ENCODE measurements at places on chromosomes 13 and 19. TPM values are rescaled to one million over a fixed set of nuclear protein-coding genes. Genes with fewer than 3 reads are reported as not detected.
A peak's percentile ranks its signal among the peaks of the same experiment; 100 is the strongest.

PGLYRP1 gene
- total RNA-seq: not detected

FLT3LG gene
- total RNA-seq: 0.36 TPM

PRSS57 gene
- not detected for total RNA-seq

GPC6 gene
- total RNA-seq: 25.0 TPM

MED29 gene
- total RNA-seq: 14.1 TPM

SYT3 gene
- total RNA-seq: 13.0 TPM

GRCh38 chr13:106685143-106685542 lies 117.2 kb upstream of the ARGLU1 start:
- no peak for DNase-seq

- DNase-seq: no peak
Measured at GRCh38 chr13:48819899-48820298, 155.8 kb upstream of the FNDC3A start.

DNA sequence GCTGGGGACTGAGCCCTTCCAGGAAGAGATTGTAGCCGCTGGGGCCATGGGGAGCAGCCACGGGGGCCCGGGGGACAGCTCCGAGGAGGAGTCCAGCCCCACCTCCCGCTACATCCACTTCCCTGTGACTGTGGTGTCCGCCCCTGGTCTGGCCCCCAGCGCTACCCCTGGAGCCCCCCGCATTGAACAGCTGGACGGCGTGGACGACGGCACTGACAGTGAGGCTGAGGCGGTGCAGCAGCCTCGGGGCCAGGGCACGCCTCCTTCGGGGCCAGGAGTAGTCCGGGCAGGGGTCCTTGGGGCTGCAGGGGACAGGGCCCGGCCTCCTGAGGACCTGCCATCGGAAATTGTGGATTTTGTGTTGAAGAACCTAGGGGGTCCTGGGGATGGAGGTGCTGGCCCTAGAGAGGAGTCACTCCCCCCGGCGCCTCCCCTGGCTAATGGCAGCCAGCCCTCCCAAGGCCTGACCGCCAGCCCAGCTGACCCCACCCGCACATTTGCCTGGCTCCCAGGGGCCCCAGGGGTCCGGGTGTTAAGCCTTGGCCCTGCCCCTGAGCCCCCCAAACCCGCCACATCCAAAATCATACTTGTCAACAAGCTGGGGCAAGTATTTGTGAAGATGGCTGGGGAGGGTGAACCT lies 9.6 kb downstream of the IGFLR1 start:
- no peak for DNase-seq

GRCh38 chr19:2840794-2841791 lies at the start of gene ZNF555:
Gene ZNF555 (plus strand): TSS chr19:2841475. CDS start chr19:2841573, 98 bp downstream.
- DNase-seq: peak; percentile 99

DNA sequence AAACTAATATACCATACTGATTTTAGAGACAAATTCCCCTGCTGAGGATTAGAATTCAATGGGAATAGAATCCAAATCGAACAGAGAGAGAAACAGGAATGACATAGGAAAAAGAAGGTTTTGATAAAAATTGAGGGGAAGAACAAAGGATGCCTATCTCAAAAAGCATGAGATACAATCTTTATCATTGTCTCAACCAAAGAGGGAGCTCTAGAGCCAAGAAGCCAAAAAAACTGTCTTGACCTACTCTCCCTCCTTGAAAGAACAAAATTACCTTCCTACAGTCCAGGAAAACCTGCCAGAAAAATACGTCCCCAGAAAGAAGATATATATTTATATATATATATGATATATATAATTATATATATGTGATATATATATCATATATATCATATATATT lies 39.2 kb upstream of the MIR17HG start:
- no peak for DNase-seq

DNA sequence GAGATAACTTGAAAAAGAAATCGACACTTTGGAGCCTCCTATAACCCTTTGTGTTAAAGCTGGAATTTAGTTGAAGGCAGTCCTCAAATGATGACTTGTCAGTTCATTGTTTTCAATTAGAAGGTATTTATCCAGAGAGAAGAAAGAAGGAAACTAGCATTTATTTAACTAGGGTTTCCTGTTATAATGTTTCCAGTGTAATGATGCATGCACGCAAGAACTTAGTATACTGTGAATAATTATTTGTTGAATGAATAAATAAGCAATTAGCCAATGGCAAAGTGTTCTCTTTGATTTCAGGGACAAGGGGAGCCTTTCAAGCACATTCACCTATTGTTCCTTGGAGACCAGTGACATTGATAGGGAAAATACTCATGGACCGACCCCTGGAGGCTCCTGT lies 307.4 kb downstream of the KLF5 start:
- no peak for DNase-seq

GRCh38 chr19:44643605-44644401 lies at the start of gene PVR:
Gene PVR (plus strand): TSS chr19:44643910. CDS start chr19:44644097, 187 bp downstream.
- DNase-seq: peak; percentile 85

- DNase-seq: no peak
Measured at GRCh38 chr13:109451726-109452125, 334.7 kb downstream of the IRS2 start.

DNA sequence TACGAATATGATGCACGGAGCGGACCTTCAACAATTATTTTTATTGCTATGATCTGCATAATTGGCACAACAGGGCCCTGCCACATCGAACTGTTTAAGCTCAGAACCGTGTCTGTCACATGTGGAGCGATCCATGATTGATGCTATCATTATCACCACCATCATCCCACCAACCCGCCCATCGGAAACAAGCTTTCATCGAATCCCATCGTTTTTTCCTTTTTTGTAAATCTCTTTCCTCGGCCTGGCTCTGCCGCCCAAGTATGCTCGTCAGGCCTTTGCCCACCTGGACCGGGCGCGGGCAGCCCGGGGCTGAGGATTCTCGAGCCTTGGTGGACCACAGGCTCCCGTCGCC lies 533 bp upstream of the DCAF15 start:
- DNase-seq: no peak

GRCh38 chr13:112638919-112639318 lies 50.9 kb upstream of the ATP11A start:
- no peak for DNase-seq

- peak; percentile 68 for DNase-seq
Measured at GRCh38 chr19:36604656-36605100, 435 bp upstream of the ZNF382 start.

- no peak for DNase-seq
Measured at GRCh38 chr13:70666883-70667556, 558.8 kb upstream of the KLHL1 start.

DNA sequence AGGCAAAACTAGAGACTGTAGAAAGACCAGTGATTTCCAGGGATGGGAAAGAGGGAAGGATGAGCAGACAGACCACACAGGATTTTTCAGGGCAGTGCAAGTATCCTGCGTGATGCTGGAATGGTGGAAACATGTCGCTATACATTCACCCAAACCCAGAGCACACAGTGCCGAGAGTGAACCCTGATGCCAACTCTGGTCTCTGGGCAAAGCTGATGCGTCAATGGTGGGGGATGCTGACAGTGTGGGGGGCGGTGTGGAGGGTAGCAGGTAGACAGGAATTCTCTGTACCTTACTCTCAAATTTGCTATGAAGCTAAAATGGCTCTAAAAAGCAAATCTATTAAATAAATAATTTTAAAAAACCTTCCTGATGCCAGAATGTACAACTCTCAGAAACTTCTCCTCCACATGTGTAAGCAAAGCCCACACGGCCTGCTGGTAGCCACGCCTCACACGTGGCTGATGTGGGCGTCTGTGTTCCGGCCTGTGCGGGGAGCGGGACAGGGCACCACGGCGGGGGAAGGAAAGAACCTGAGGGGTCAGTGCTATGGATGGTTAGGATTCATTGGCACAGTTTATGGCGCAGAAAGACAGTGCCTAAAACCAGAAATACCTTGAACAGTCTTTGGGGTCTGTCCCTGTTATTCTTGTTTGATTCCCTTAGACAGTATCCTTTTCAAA lies 23.9 kb downstream of the CARS2 start:
- no peak for DNase-seq

DNA sequence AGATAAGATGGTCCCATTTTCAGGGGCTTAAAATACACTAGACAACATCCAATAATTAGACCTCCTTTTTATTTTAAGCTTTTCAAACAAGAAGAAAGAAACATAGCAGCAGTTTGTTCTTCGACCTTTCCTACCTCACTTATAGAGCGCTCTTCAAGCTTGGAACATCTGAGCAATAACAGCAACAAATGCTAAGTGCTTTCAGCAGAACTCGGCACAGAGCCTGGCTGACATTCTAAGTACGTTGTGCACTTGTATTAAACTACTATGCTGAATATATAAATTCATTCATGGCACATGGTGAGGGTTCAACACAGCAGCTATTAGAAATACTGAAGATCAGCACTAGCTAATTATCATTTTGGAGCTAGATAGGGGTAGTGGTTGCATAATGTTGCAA lies 256.1 kb upstream of the MAB21L1 start:
- no peak for DNase-seq

DNA sequence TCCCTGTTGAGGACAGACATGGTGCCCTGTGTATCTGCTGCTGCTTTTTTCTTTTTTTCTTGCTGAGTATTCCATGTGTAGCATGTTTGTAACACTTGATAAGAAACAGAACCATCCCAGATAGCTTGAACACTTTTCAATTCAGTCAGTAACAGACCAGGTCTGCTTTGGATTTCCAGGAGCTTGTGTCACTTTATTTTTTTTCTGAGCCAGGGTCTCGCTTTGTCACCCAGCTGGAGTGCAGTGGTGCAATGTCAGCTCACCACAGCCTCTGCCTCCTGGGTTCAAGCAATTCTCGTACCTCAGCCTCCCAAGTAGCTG lies 43.7 kb downstream of the BBC3 start:
- DNase-seq: no peak

DNA sequence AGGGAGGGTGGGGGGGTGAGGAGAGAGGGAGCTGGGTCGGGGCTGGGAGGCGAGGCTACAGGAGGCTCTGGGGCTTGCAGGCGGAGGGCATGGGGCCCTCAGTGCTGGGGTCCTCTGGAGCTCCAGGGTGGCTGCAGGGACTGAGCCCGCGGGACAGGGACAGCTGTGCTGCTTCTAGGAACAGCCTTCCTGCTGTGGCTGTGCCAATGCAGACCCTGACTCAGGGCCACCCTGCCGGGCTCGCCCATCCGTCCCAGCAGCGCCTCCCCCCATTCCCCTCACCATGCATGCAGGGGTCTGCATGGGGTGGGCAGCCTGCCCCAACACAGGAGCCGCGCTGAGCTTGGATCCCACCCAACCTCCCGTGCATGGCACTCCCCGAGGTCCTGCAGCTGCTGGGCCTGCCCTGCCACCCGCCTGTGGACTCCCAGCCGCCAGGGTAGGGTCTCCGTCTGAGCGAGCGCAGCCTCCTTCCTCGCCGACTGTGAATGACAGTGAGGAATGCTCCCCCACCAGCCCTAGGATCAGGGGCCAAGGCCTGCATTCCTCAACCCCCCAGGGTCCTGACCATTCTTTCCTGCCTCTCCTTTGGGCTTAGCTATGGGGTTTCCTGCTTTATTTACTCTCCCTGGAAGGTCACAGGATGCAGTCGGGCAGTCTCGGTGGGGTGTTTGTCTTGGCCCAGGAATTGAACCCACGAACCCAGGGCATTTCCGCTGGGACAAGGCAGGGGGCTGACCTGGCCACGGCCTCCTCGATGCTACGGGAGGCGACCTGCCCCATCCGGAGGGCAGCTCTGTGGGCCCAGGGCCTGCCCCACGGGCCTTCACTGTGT lies 23.4 kb downstream of the CEBPG start:
- no peak for DNase-seq

- peak; percentile 82 for DNase-seq
Measured at GRCh38 chr19:18865973-18866799, 29.8 kb downstream of the CERS1 start.

DNA sequence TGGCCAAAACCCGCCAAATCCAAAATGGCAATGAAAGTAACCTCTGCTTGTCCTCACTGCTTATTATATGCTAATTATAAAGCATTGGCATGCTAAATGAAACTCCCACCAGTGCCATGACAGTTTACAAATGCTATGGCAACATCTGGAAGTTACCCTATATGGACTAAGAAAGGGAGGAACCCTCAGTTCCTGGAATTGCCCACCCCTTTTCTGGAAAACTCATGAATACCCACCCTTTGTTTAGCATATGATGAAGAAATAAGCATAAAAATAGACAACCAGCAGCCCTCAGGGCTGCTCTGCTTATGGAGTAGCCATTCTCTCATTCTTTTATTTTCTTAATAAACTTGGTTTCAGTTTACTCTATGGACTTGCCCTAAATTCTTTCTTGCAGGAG lies 269.8 kb downstream of the OLFM4 start:
- no peak for DNase-seq

DNA sequence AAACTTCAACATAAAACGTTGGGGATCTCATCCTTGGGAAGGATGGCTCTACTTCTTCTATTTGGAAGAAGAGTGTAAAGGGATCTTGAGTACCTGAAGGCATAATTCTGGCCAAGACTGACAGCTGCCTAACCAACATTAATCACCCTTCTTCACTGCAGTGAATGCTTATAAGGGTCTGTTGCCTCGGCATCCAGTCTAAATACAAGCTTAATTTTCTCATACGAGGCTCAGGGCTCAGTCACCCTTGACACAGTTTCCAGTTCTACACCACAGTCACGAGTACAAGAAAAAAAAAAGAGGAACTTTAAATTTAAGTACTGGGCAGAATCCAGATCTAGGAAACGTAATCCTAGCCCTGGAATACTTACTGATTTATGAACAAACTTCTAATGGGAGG lies 9.0 kb downstream of the FPR3 start:
- no peak for DNase-seq

- DNase-seq: no peak
Measured at GRCh38 chr13:33087790-33088189, 71.6 kb downstream of the KL start.

- DNase-seq: no peak
Measured at GRCh38 chr13:39777021-39777420, 121.6 kb downstream of the COG6 start.

DNA sequence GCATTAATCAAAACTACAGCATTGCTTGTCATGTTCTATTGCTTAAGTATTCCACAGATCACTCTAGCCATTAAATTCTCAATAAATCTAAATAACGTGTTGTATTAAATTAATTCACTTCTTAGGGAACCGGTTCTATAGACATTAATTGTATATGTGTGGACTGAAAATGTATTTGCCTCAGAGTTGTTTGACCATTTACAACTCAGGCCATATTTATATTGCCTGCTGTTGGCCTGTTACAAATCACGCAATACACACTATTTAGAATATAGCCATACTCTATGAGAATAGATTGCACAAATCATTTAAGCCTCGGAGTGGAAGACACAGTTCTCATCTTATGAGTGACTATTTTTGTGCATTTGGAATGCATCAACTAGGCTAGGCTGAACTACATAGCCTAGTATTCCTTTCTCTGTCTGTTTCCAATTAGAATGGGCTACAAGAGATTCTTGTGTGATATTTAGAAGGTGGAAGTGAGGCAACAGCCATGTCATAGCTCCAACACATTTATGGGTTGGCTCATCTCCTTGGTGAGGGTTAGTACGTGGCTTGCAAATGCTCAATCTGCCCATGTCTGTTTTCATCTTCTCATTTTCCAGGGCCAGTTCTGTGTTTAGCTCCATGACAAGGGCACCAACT lies 1116.1 kb downstream of the PCDH9 start:
- no peak for DNase-seq
